ENCODE measurements at places on chromosomes 3 and 15.

GRCh38 chr3:62363275-62363674, 10.1 kb downstream of the FEZF2 start:
- no peak for DNase-seq

GRCh38 chr3:67083277-67083676, 85.2 kb downstream of the KBTBD8 start:
- no peak for DNase-seq

DNA sequence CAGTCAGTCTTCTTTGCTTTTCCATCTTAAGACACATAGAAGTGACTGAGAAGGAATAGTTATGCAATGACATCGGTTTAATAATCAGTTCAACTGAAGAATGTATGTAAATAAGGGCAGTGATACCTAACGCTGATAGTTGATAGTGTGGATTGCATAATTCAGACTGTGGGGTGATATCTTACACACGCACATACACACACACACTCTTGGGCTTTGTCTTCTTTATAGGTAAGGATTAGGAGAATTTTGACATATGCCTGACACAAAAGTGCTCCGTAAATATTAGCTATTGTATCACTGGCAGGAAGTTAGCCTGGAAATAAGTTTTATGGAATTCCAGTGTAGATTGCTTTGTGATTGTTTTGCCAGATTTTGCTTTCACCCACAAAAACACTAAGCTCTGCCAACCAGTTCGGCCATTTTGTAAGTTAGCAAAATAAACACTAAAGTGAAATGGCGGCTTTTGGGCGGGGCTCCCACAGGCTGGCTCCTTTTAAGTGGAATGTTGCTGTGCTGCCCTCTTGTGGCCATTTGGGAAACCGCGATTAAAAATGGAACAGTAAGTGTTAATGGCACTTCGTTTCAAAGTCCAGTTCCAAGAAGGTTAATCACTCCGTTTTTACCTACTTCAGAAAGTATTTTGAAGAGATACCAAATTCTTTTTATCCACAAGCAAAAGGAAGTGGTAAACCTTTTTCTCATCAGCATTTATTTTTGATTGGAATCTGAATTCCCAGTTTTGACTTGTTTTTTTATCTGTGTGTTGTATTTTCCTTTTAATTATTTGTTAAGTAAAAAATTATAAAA, 17.7 kb downstream of the CHD2 start:
- peak; percentile 87 for DNase-seq

DNA sequence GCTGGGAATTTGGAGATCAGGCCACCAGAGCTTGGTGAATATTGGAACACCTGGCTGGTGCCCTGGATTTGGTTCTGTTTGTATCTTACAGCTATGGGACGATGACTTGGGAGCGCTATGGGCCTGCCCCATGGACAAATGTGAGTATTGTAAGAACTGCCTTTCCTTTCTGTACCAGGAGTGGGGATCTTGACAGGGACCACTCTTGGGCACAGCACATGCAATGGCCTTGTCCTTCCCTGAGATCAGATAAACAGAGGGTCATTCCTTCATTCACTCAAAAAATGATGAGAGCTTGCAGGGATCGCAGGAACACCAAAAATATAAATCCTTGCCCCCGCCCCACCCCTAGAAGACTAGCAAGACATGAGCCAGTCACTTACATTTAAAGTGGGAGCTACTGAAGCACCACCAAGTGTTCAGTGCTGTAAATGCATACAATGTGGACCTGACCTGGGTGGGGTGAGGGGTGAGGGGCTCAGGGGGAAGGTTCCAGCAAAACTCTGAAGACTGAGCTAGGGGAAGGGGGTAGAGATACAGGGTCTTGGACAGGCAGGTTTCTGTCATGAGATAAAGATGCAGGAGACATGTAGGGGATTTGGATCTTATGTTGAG, 2.7 kb upstream of the CRELD1 start:
- peak; percentile 19 for DNase-seq

- DNase-seq, result no peak
Measured at GRCh38 chr15:81253846-81254245, 57.2 kb downstream of the IL16 start.

DNA sequence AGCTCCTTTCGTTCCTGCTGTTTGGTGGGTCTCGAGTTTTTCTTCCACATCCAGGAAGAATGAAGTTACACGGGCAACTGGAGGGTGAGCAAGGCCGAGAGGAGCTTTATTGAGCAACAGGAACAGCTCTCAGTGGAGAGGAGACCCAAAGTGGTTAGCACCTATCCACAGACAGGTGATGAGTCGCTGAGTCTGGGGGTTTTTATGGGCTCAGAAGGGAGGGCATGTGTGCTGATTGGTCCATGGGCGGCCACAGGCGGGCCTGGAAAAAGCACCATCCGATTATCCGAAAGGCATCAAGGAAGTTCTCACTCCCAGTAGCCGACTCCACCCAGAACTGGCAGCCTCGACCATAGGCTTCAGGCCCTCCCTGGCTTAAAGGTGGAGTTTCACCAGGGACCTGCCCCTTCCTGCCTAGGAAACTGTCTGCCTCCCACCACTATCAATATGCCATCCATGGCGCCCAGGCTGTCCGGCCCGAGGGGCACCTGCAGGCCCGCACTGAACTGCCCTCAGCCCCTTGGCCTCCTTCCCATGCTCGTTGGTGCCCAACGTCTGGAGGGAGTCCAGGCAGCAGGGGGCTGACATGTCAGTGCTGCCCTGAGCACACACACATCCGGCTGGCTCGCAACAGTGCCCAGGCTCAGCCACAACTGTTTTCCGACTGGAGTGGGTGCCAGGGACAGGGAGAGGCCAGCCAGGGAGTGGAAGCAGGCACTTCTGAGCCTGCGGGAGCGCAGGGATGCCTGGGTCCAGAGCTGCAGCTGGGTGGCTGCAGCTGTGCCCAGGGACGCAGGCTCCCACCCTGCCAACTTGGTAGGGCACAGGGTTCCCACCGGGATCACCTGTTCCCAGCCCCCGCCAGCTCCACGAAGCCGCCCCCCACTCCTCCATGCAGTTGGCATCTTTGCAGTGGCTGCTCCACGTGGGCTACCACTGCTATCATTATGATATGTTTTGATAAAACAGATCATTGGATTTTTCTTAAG, 170.2 kb downstream of the FNDC3B start:
- DNase-seq, result no peak

GRCh38 chr15:40960151-40960885, 7.0 kb downstream of the CHAC1 start:
- DNase-seq, result no peak

All from HepG2 (cell line).